ENCODE measurements at places on chromosomes 2 and 18. TPM values are rescaled to one million over a fixed set of nuclear protein-coding genes. Genes with fewer than 3 reads are reported as not detected.

DNA sequence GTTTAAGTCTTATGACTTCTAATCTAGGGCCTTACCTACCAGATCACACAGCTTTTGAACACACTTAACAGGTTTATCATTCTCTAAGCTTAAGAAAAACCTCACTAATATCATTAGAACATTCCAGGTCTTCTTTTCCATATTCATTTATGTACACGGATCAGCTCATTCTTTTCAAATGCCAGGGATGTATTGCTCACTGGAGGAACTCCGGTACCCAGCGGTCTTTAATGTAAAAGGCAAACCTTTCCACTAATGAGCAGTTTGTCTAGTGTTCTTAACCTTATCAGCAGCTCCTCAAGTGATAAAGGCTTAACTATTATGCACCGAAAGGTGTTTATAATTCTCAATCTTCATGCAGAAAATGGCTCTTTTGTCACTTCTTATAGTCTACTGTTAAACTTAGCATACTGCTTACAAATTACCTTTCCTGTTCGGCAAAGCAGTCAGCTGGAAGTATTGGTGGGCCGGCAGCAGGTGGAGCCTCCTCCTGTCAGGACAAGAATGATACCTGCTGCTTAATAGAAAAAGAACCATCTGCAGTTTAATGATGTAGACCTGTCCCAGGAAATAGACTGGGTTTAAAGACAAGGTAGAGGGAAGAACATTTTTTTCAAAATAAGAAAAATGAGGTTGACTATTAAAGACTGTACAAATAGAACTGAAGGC lies 142.7 kb downstream of the FIGN start:
- no peak for DNase-seq

DNA sequence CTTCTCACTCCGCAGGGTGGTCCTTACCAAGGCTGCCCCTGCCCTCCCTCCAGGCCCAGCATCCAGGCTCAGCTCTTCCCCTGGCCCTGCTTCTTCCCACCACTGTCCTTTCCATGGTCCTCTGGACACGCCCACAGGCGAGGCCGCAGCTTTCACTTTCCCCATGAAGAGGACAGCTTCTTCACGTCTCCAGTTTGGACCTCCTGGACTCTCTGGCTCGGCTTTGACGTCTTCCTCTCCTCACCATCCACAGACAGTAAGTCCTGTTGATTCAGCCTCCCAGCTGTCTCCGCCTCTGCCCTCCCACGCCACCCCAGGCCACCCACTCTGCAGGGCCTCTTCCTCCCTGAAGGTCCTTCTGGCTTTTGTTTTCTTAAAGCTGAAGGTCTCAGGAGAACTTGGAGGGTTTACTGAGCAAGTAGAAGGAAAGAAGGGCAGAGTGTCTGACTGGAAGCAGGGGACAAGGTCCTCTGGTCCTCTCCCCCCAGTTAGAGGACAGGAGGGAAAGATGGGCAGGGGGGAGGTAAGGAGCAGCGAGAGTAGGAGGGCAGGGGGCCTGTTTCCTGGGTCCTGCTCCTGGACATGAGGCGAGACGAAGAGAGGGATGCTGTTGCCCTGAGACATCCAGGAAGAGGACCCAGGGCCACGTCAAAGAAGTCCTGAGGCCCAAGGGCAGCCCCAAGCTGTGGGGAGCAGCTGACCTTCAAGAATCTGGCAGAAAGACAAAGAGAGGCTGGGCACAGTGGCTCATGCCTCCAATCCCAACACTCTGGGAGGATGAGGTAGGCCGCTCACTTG lies 24.7 kb upstream of the NMUR1 start:
- DNase-seq = no peak

DNA sequence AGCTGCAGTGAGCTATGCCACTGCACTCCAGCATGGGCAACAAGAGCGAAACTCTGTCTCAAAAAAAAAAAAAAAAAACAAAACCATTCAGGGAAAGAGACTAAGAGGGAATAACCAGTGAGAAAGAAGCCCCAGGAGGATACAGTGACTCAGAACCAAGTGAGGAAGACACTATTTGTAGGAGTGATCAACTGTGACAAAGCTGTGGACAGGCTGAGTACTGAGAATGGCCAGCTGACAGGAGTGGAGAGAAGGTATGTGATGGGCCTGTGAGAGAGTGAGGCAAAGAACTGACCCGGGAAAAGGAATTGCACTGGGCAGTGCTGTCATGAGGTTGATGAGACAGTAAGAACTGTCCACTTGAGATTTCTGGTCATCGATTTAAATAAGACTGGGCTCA lies 6.7 kb upstream of the LCT start:
- DNase-seq = no peak

- DNase-seq = no peak
These were observed 371.1 kb upstream of the ID2 start for GRCh38 chr2:8310557-8311455.

DNA sequence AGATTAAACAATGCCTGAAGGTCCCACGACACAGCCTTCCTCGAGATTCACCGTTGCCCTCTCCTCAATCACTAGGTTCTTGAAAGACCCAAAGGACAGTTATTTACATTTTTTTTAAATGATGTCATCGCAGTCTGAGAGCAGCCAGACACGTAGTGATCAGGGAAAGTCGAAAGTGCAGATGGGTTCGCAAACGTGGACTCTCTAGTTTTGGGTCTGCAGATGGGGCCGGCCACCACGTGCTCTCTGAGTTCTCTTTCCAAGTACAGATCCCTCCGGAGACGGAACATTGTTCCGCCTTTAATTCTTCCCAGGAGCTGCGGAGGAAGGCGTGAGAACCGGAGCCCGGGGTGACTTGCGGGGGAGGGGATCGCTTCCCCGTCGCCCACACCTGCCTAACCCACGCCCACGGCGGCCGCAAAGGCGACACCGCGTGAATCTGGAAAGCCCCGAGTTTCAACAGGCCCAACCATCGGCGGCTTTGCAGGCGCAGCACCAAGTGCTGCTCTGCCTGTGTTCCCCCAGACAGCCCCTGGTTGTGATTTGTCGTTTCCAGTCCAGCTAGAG lies 54.3 kb downstream of the PKDCC start:
- peak; percentile 80 for DNase-seq

- no peak for DNase-seq
These were observed 1.5 kb downstream of the UCN start for GRCh38 chr2:27306573-27307286.

GRCh38 chr2:221893501-221893900 lies 321.4 kb upstream of the EPHA4 start:
- no peak for DNase-seq

DNA sequence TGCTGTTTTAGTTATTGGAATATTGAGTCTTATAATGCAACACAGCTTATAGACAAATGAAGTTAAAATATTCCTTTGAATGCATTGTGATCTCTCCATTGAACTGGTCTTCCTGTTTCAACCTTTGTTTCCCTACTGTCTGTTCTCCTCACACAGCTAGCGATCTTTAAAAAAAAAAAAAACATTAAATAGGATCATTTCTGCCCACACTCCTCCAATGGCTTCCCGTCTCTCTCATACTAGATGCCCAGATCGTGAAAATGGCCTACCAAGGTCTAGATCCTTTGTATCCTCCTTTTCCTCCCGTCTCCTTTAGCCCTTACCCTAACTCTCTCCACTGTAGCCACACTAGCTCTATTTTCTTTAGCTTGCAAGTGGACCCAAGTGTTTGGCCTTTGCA lies 2.4 kb downstream of the FAM171B start:
- DNase-seq = no peak

The KIAA2012 gene
- polyA plus RNA-seq = 0.09 TPM

The IL18R1 gene
- 0.18 TPM for polyA plus RNA-seq

DNA sequence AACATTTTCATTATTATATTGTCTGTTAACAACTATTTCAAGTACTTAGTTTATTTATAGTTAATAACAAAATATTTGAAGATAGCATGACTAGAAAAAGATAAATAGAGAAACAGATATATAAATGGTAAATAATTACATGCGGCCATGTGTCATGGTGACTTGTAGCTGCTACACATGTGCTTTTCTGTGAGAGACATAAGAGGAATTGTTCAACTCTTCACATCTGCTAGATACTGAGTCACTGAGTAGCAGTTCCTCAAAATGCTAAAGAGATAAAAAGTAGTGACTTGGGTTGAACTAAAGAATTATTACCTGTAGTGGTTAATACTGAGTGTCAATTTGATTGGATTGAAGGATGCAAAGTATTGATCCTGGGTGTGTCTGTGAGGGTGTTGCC lies 37.5 kb upstream of the SCN9A start:
- DNase-seq = no peak

- DNase-seq = peak; percentile 88
These were observed 24.2 kb upstream of the CASP8 start for GRCh38 chr2:201235860-201236811.

The GALR1 gene
- not detected for polyA plus RNA-seq

The STAT1 gene
- polyA plus RNA-seq = 171 TPM

DNA sequence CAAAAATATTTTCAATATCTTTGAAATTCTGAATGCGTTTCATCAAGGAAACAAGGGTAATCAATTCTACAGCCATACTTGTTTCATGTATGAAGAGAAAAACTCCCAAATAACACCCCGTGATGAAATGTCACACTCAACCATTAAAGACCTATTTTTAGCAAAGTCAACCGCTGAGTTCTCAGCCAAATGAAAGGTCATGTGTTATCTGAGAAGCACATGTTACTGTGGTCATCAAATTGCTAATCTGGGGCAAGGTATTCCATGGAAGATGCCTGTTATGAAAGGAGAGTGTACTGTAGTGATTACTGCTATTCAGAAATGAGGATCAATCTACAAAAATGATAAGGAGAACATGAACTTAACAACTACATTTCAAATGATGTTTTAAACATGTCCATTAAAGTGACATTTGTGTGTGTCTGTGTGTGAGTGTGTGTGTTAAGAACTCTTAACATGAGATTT lies 126.7 kb downstream of the BCL2 start:
- DNase-seq = no peak

The SCLY gene
- 5.3 TPM for polyA plus RNA-seq

DNA sequence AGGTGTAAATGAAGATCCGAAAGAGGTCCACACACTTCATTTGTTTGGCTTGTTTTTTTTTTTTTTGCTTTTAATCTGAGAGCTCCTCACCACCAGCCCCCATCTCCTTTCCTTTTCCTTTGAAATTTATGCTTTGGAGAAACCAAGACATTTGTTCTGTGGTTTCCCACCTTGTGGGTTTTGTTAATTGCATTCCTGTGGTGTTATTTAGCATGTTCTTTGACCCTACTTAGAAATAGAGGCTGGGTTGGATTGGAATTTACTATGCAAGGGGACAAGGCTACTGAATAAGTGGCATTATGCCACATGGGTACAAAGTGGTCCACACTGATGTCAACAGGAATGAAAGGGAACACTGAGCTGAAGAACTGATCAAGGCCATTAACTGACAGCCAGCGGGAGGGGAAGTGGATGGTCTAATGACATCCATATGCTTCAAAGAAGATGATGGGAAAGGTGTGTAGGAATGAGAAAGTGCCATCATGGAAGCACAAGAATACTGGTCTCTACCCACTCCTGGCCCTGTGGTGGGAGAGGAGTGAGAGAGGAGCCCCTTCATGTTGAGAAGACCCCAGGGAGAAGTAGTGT lies 8.9 kb downstream of the CCL20 start:
- DNase-seq = peak; percentile 68

The SIX3 gene
- not detected for polyA plus RNA-seq

The HOXD1 gene
- polyA plus RNA-seq = not detected
